Right cardiac atrium (tissue), 5 donors: ENCODE measurements at places on chromosomes 13 and 19. TPM values are rescaled to one million over a fixed set of nuclear protein-coding genes. Genes with fewer than 3 reads are reported as not detected.
A peak's percentile ranks its signal among the peaks of the same experiment; 100 is the strongest.

Gene MPND
- 25.5 TPM for total RNA-seq

DNA sequence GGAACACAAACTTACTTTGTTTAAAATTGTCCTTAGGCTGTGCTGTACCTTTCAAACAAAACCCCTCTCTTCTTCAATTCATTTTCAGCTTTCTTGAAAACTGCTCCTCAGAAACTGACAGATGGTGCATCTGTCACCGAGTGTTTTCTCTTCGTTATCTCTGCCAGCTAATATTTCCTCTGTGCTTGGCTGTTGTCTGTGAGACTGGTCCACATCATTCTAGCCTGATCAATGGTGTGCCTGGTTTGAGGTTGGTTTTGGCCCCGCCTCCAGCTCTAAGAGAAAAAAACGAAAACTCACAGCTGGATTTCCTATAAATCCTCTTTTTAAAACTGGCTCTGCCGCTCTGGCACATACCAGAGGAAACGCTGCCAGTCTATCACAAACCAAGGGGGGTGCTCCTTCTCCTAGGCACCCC is 79.7 kb downstream of the STARD13 start:
- DNase-seq = no peak

- DNase-seq = no peak
Observed at GRCh38 chr13:53847502-53847901, 818.9 kb downstream of the OLFM4 start.

Gene SMIM17
- 0.40 TPM for total RNA-seq

- DNase-seq = no peak
Observed at GRCh38 chr13:29922281-29922821, 71.9 kb upstream of the UBL3 start.

DNA sequence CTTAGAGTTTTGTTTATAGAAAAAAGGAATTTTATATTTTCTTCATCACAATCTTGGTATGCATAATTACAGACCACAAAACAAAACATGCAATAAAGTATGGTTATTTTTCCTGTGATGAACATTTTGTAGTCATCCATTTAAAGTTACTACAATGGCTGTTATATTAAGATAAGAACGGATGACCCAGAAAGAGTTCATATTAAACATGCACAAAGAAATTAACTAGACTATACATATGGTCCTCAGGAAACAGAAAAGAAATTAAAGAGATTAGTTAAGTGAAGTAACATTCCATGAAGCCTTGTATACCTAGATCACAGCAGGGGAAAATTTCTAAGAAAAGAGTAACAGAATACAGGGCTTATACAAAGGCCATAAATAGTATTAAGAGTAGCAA is 36.8 kb downstream of the RBM26 start:
- DNase-seq = no peak

DNA sequence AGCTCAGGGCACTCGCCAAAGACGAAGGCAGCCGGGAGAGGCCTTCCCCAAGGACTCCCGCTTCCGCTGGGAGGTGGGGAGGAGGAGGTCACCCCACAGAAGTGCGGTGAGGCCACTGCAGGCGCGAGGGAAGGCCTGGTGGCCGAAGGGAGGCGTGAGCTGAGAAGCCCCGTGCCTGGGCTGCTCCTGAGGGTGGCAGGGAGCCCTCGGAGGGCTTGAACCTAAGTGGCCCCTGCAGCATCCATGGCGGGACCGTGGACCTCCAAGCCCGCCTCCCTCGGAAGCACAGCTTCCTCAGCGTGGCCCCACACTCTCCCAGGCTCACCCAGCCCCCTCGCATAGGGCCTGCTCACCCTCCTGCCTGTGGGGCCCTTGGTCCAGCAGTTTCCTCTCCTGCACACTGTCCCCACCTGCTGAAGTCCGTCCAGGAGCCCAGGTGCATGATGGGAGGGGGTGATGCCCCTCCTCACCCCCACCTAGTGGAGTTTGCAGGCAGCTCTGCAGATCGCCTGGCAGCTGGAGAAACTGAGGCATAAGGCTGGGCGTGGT is 25.9 kb downstream of the EFNA2 start:
- DNase-seq = no peak

GRCh38 chr13:45226024-45226423 is 25.2 kb upstream of the KCTD4 start:
- DNase-seq = no peak

DNA sequence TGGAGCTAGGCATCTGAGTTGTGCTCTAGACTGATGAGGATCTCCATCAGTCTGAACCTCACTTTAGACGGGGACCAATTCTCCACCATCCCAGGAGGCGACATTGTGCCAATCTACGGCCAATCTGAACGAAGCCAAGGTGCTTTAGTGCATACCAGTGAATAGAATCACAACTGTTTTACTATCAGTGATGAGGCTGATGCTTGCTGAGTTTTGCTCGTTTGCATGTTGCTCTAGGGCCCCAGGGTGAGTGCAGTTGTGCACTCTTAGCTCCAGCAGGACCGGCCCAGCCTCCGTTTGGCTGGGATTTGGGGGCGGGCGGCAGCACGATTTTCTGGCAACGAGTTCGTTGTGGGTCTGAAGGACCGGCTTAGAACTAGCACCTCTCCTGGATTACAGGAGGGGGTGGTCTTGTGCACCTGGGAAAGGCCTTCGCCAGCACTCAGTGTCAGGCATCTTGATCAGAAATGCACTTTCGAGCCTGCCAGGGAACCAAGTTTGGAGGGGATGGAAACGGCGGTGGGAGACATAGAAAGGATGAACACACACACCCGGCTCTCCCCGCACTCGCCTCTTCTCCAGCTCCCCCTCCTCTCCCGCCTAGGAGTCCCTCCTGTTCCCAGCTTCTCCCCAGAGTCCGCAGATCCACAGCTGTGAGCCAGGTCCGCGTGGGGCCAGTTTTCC is 4.4 kb downstream of the GSX1 start:
- DNase-seq = no peak

- DNase-seq = no peak
Observed at GRCh38 chr13:35814605-35815011, 316.6 kb downstream of the DCLK1 start.

Gene SIGLEC10
- total RNA-seq = 1.9 TPM

DNA sequence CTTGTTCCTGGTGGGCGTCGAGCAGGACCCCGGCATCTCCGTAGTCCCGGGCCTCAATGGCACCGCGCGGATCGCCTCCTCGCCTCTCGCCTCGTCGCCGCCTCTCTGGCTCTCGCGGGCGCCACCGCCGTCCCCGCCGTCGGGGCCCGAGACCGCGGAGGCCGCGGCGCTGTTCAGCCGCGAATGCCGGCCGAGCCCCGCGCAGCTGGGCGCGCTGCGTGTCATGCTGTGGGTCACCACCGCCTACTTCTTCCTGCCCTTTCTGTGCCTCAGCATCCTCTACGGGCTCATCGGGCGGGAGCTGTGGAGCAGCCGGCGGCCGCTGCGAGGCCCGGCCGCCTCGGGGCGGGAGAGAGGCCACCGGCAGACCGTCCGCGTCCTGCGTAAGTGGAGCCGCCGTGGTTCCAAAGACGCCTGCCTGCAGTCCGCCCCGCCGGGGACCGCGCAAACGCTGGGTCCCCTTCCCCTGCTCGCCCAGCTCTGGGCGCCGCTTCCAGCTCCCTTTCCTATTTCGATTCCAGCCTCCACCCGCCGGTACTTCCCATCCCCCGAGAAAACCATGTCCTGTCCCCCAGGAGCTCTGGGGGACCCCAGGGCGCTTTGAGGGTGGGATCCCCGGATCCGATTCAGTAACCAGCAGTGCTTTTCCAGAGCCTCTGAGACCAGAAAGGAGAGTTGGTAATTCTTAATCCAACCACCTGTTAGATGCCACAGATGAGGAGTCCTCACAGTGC is 885 bp downstream of the MLNR start:
- DNase-seq = peak; percentile 56

Gene CNFN
- 0.91 TPM for total RNA-seq

DNA sequence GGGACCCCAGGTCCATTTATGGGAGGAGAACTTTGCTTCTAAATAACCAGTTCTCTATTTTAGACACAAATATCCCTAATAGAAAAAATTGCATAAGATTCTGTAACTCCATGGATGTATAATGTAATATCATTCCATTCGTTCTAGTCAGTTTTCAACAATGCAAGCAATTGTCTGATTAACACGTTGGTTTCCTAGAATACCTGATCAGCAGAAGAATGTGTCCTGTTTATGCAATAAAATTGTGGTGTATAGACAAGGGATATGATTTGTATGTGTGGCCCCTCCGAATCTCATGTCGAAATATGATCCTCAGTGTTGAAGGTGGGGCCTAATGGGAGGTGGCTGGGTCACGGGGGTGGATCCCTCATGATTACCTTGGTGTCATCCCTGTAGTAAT is 62.1 kb downstream of the RUBCNL start:
- DNase-seq = no peak

Gene ZNF763
- 3.5 TPM for total RNA-seq

- no peak for DNase-seq
Observed at GRCh38 chr19:2982561-2982960, 5.2 kb downstream of the TLE6 start.

- no peak for DNase-seq
Observed at GRCh38 chr13:80523134-80523533, 182.2 kb upstream of the SPRY2 start.

- DNase-seq = no peak
Observed at GRCh38 chr13:80988391-80989151, 647.6 kb upstream of the SPRY2 start.

DNA sequence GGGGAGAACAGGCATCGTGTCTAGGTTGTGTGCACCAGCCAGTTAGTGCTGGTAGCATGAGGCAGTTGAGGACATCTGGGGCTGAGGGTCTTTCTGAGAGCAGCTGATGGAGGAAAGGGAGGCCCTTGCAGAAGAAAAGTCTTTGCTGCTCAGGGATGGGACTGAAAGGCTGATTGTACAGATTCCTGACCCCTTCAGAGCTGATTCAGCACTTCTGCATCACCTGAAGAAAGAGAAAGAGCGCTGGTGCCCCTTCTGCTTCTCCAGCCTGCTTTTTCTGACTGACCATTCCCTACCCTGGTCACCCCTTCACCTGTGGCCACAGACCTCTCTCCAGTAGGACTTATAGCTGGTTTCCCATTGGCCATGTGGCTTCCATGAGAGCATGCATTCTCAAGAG is 476.2 kb downstream of the TSHZ3 start:
- DNase-seq = no peak

GRCh38 chr13:42073683-42074082 is 25.2 kb downstream of the DGKH start:
- DNase-seq = no peak

GRCh38 chr19:16207490-16208025 is 9.8 kb downstream of the AP1M1 start:
- DNase-seq = no peak

- no peak for DNase-seq
Observed at GRCh38 chr13:28582892-28583240, 76.1 kb upstream of the POMP start.

DNA sequence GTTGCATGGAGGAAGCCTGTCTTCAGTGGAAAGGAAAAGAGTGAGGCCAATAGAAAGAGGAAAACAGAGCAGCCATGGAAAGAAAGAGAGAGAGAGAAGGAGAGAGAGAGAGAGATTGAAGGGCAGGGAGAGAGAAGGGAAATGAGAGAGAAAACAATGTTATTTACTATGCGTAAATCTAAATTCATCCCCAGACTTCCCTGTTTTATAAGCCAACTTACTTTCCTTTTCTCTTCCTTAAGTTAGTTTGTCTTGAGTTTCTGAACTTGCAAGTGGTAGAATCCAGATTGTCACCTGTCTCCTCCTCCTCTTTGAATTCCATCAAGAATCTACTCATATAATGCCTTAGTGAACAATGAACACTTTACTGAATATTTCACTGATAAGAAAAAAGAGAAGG is 16.8 kb upstream of the RCBTB2 start:
- DNase-seq = no peak

DNA sequence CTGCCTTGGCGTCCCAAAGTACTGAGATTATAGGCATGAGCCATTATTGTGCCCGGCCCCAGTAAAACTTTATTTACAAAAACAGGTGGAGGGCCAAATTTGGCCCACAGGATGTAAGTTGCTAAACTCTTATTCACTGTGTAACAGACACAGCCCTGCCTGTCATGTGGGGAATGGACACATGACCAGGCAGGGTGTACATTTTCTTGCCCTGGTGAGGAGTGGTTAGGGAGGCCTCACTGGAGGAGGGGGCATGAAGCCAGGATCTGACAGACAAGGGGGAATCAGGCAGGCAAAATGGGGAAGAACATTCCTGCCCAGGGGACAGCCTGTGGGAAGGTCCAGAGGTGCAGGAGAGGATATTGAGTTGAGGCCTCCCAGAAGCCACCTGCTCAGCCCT is 7.4 kb upstream of the PGLS start:
- DNase-seq = peak; percentile 45

GRCh38 chr13:51583469-51583874 is 790 bp upstream of the WDFY2 start:
- DNase-seq = no peak

DNA sequence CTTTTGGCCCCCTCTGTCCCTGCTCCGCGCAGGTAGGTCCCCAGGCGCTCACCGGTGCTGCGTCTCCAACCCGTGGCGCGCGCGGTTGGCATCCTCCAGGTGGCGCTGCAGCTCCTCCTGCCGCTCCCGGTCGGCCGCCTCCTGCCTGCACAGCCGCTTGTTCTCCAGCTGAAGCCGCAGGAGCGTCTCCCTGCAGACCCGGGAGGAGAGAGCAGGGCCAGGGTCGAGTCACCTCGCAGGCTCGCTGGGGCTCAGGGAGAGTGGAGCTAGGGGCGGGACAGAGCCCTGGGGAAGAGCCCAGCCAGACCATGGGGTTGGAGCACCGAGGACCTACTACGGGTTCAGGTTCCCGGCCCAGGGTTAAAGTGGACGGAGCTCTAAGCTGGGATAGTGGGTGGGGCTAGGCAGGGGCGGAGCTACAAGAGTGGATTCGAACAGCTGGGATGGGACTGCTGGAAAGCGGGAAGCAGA is 9.3 kb downstream of the HOOK2 start:
- peak; percentile 95 for DNase-seq

- DNase-seq = no peak
Observed at GRCh38 chr19:27741236-27741635, 1471.7 kb downstream of the UQCRFS1 start.

Gene CYP4F12
- 7.9 TPM for total RNA-seq

Gene IGFLR1
- total RNA-seq = 6.3 TPM

GRCh38 chr13:44422755-44423643 is 49.4 kb downstream of the SERP2 start:
- DNase-seq = no peak

Gene GRK1
- 0.66 TPM for total RNA-seq

DNA sequence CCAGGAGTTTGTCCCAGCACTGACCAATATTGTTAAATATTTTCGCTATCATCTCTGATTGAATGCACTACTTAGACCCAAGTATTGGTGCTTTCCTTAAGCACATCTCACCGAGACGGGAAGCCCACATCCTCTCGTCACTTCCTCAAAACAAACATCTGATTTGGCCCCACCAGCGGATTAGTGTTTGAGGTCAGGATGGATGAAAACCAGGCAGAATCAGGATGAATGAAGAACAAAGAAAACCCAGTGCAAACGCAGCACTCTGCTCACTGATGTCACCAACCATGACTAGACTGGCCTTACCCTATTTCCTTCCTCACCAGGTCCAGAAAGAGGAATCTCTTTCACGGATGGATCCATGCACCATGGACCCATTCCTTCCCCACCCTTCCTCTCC is 6.0 kb downstream of the PLAUR start:
- DNase-seq = no peak

Gene GALP
- not detected for total RNA-seq
